ENCODE measurements at places on chromosomes 16 and 17. TPM values are rescaled to one million over a fixed set of nuclear protein-coding genes. Genes with fewer than 3 reads are reported as not detected.
A peak's percentile ranks its signal among the peaks of the same experiment; 100 is the strongest.

The MYADML2 gene
- not detected for total RNA-seq

The CDRT15 gene
- total RNA-seq = not detected

The SSTR5 gene
- total RNA-seq = 0.25 TPM

DNA sequence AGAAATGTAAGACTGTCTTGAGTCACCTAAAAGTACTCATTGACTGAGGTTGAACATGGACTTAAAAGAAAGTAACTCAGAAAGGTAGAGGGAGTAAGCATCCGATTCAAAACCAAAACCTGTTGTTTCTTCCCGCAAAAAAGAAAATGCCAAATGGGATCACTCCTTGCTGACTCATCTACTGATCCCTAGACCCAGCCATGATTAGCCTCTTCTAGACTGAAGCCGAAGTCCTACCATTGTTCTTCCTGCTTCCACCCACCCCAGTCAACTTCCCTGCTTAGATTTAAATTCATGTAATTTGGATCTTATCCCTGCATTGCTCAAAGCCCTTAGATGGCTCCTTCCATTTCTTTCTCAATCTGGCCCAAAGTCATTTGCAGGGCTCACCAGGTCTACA is 760.5 kb upstream of the SOX9 start:
- DNase-seq = no peak

DNA sequence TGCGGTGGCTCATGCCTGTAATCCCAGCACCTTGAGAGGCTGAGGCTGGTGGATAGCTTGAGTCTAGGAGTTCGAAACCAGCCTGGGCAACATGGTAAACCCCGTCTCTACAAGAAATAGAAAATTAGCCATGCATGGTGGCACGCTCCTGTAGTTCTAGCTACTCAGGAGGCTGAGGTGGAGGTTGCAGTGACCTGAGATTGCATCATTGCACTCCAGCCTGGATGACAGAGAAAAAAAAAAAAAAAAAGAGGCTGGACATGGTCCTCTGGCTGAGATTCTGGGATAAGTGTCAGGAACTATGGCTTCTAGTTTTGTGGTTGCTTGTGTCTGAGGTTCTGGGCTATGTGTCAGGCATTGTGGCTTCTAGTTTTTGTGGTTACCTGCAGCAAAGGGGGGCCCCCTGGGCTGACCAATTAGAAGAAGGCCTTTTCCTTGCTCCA is 7.0 kb downstream of the KSR1 start:
- no peak for DNase-seq

GRCh38 chr16:67165121-67166078 is 855 bp downstream of the HSF4 start:
- no peak for DNase-seq

DNA sequence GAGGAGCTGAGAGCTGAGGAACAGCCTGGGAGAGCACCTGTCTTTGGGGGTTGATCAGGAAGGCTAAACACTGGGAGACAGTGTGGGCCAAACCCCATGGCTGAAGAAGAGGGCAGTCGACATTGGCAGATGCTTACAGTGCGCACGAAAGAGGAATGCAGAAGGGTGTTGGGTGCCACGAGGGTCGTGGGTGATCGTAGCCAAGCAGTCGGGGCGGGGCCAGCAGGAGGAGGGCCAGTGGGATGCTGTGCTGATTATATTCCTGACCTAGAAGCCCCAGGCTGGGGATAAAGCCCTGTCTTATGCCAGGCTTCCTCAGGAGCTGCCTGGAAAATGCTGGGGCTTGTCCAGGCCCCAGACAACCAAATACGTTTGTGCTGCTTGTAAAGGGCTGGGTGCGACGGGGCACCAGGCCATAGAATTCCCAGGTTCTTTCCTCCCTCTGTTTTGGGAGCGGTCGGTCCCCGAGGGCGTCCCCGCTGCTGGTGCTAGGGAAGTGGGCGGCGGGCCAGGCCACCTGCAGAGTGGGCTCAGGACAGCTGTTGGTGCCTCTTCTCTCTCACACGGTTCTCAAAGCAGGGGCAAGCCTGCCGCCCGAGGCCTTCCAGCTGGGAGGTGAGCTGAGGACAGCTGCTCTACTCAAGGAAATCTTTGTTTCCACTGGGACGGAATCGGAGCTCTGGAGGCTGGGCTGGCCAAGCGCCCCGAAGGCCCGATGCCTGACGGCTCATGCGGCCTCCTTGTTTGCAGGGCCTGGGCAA is 10.0 kb downstream of the C1QTNF1 start:
- peak; percentile 47 for DNase-seq

DNA sequence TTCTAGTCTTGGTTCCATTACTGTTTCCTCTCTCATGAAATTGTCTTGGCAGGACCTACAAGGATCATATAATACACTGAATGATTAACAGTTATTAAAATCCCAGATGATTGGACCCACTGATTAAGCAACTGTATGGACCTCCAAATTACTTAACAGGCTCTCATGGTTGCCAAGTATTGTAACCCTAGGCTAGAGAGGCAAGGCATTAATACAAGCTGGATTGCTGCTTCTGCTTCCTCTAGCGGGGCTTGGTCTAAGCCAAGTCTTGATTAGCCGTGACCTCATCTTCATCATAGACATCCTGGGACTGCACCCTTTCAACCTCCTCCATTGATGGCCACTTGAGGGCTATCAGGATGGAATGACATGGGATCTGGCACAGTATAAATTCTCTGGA is 46.9 kb downstream of the SYCE1L start:
- no peak for DNase-seq

DNA sequence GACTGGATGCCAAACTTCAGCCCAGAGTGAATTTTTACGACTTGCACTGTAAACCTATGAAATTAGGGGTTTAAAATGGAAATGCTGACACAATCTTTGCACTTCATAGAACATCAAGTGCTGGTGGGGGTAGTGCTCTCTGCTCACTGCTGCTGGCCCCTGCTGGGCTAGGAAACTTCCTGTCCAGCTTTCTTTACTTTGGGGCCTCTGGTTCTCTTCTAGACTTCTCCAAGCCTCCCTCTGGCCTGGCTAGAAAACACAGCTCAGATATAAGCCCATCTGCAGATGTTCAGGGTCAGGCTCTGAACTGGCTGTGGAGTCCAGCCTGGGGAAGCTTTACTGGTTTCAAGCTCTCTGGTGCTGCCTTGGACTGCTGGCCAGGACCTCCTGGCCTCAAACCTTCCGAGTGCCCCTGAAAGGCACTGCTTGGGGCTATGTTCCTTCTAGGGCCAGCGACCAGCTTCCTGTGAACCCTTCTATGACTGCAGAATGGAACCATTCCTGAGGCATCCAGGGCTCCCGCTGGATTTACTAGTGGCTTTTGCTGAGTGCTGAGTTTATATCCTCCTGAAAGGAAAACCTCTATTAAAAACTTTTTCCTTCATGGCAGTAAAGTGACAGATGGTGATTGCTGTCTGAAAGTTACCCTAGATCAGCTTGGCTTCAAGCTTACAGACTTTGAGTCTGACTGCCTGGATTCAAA is 59.4 kb downstream of the TBX4 start:
- no peak for DNase-seq

DNA sequence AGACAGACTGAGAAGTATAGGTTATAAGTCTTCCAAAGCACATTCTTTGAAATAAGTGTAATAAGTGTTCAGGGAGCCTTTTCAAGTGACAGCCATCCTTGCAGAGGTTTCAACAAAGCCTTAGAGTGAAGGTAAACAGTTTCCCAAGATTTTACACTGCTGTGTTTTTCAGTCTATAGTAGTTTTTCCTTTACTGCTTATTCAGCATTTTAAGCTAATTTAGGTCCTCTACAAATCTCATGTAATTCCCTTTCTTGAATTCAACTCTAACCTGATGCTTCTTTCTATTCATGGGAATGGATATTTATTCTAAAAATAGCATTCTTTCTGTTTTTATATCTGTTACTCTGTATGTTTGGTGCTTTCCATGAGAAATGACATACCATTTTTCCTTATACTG is 211.3 kb downstream of the PHKB start:
- DNase-seq = no peak

DNA sequence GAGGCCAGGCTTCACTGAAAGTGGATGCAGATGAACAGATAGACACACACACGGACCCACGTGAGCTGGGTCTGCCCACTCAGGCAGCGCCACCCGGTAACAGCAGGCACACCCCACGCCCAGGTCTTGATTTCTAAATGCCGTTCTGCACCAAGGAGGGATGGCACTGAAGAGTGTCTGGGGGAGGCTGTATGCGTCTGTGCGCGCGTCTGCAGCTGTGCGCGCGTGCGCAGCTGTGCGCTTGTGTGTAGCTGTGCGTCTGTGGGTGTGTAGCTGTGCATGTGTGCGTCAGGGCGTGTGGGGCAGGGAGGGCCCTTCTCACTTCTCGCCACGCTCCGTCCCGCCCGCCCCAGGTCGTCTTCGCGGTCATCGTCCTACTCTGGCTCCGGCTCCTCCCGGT is 15.5 kb upstream of the IL17C start:
- no peak for DNase-seq

DNA sequence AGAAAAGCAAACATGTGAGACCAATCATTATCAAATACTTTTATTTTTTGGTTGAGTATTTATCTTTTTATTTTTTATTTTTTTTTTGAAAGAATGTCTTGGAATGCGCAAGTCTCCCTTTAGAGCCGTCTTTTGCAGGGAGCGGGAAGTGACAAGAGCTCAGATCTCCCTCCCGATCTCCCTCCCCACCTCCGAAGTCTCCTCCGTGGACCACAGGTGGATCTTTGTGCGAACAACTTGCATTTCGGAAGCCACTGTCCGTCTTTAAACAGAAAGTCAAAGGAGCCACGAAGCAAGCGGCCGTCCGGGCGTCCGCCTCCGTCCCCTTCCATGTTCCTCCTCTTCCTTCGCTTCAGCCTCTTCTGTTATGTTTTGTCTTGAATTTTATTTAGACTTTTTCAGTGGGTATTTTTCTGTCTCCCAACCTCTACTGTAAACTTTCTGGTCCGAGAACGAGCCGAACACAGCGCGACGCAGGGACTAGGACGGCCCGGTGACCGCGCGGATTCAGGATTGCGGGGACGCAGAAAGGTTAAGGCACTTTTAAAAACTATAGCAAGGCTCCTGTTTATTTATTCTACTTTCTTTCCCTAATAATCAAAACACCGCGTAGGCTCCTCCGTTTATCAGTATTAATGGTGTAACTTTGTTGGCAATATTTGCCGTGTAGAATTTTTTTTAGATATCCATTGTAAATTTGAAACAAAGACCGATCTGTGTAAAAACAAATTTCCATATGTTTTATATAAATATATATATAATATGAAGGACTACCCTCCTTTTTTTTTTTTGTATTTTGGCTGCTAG is 3.3 kb downstream of the FOXF1 start:
- no peak for DNase-seq

DNA sequence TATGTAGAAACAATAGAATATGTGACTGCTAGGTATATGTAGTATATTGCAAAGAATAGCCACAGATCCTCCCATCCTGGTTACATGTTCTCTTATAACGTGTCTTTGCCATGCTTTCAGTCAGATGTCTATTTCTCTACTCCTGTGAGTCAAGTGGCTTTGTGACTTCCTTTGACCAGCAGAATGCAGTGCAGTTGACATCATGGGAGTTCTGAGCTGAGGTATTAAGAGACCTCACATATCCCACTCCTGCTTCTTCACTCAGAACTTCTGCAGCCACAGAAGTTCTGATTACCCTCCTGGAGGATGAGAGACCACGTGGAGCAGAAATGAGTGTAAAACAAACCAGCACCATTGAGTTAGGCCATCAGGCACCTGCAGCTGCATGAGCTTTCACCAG is 222.5 kb downstream of the PRKCA start:
- DNase-seq = no peak

DNA sequence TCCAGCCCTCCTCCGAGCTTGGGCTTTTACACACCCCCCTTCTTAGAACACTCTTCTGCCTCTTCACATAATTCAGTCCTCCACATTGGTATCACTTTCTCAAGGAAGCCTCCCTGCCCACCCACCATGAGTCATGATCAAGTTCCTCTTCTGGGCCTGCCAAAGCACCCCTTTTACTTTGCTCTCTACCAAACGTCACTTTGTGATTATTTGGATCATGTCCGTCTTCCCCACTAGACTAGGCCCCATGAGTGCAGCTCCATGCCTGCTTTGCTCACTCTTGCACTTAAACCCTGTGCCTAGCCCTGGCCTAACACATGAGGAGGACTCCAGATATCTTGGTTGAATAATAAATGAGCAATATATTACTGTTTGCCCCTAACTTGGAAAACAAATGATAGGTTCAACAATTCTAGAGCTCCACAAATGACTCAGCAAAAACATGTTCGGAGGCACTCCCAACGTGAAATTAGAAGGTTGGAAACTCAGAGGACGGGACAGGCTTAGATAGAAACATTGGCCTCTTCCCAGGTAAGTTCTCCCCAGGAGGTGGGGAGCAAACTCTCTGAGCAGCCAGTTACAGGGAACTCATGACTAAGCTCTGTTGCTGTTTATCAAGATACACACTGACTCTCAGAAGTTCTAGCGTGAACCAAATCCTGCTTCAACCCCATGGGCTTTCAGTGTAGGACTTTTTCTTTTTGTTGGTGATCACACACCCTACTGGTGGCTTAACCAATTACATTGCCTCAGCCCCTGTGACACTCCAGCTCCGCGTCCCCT is 28.3 kb downstream of the G6PC1 start:
- DNase-seq = peak; percentile 29

DNA sequence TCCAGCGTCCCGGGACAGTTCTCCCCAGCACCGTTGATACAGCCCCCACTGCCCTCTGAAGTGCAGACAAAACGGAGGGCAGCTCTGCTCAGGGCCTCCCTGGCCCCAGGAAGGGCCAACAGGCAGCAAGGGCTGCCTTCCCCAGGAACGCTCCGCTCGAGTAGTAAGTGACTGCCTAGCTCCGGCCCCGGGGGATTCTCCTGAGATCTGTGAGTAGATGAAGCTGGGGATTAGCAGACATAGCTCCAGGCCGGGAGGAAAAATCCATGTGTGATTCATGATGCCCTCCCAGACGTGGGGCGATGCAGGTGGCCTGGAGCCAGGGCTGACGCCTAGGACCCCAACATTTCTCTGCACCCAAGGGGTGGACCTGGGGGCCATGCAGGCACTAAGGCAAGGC is 85.3 kb downstream of the ENGASE start:
- DNase-seq = no peak

- no peak for DNase-seq
These were observed 820.2 kb downstream of the KCNJ18 start for GRCh38 chr17:22512506-22512905.

- DNase-seq = peak; percentile 48
These were observed 147.8 kb downstream of the SPECC1 start for GRCh38 chr17:20157001-20157310.

- no peak for DNase-seq
These were observed 39.6 kb downstream of the C16orf82 start for GRCh38 chr16:27106305-27106704.

- peak; percentile 72 for DNase-seq
These were observed 21.1 kb downstream of the ARHGAP27 start for GRCh38 chr17:45411348-45412105.

All from left colon (tissue), 2 donors.